ENCODE measurements at places on chromosomes 3 and 15.
A peak's percentile ranks its signal among the peaks of the same experiment; 100 is the strongest.

- DNase-seq = no peak
Observed at GRCh38 chr3:197733042-197733441, 3.7 kb downstream of the RUBCN start.

GRCh38 chr3:124360155-124360554 is 368.2 kb upstream of the ROPN1 start:
- DNase-seq = no peak

DNA sequence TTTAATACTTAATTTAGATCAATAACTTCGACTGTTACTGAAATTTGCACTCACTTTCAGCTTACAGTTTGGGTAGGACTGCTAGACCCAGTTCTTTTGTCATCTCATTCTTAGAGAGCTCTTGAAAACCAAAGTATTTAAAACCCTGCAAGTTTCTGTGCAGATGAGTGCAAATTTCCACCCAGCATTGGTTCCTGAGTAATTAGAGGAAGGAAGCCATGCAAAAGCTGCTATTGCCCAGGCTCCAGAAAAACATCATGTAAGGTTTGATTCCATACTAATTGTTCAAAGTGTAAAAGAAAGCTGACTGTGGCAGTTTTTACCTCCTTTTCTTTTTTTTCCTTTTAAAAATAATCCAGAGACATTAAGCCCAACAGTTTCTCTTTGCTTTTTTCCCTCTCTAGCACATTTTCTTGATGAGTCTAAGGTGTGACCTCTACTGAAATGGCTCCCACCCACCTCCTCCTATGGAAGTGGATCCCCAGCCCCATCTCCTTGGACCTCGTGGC is 30.3 kb downstream of the ABHD2 start:
- no peak for DNase-seq

DNA sequence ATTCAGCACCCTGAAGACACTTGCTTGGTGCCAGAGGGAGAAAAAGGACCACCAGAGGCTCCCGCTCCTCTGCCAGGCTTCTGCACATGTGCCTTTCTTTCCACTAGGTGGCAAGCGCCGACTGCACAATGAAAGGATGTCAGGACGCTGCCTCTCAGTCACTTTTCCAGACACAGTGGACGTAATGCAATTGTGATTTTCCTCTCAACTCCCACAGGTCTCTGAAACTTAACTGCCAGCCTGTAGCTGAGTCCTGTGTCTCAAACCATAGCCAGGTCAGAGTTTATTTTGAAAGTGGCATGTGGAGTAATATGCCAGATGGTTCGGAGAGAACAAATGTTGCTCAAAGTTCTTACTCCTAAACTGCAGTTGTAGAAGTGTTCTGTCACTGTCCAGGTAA is 162.9 kb downstream of the ITPR1 start:
- DNase-seq = peak; percentile 57

- no peak for DNase-seq
Observed at GRCh38 chr3:15298504-15298903, 33.9 kb downstream of the SH3BP5 start.

DNA sequence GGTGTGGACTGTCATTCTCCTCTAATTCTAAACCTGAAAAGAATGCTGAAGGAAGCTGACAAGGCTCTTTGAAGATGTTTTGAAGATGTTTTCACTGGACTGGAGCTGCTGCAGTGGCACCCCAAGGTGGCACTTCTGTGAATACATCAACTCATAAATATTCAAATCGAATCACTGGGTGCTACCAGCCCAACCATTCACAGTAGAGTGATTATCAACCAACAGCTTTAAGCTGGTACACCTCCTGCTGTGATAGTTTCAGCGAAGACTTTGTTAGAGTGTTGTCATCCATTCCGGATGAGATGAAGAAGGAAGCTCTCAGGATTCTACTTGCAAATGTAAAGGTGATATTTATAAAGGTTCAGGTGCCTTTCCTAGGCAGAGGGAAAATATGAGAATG is 106.6 kb downstream of the LSAMP start:
- no peak for DNase-seq

- DNase-seq = no peak
Observed at GRCh38 chr3:64354956-64355355, 129.7 kb upstream of the PRICKLE2 start.

DNA sequence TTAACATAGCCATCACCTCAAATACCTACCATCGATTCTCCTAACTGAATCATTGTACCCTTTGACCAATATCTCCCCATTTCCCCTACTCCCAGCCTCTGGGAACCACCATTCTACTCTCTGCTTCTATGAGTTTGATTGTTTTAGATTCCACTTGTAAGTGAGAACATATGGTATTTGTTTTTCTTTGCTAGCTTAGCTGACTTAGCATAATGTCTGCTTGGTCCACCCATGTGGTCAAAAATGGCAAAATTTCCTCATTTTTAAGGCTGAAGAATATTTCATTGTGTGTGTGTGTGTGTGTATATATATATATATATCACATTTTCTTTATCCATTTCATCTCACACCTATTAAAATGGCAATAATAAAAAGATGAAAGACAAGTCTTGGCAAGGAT is 469.3 kb downstream of the FHIT start:
- no peak for DNase-seq

GRCh38 chr3:52633786-52634185 is 51.9 kb downstream of the PBRM1 start:
- DNase-seq = peak; percentile 1

GRCh38 chr15:70587896-70588567 is 175.3 kb downstream of the UACA start:
- DNase-seq = no peak

DNA sequence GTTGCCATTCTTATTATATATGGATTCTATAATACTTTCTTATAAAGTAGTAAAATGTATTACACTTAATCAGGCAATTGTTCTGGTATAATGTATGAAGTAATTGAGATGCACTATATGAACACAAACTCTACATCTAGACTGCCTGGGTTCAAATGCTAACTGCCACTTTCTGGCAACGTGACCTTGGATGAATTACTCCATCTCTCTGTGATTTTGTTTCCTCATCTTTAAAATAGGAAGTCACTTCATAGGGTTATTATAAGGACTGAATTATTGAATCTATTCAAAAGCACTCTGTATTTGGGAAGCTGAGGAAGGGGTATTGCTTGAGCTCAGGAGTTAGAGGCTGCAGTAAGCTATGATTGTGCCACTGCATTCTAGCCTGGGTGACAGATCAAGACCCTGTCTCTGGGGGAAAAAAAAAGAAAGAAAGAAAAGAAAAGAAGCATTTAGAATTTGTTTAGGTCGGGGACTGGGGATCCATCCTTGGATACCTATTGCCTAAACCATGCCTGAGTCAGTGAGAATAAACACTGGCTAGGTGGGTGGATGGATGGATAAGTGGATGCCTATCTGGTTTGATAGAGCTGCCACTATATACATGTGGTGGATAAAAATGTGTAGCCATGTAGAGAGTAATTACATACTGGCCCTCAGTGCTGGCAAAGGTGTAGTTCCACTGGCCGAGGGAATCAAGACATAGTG is 2.5 kb downstream of the TM4SF1 start:
- DNase-seq = no peak
